ENCODE measurements at places on chromosomes 7 and 10. TPM values are rescaled to one million over a fixed set of nuclear protein-coding genes. Genes with fewer than 3 reads are reported as not detected.

TMEM139 gene
- total RNA-seq: 0.42 TPM

CRYGN gene
- not detected for total RNA-seq

CYCS gene
- total RNA-seq: 290 TPM

- DNase-seq: no peak
Observed at GRCh38 chr7:83617858-83618257, 31.1 kb downstream of the SEMA3E start.

DNA sequence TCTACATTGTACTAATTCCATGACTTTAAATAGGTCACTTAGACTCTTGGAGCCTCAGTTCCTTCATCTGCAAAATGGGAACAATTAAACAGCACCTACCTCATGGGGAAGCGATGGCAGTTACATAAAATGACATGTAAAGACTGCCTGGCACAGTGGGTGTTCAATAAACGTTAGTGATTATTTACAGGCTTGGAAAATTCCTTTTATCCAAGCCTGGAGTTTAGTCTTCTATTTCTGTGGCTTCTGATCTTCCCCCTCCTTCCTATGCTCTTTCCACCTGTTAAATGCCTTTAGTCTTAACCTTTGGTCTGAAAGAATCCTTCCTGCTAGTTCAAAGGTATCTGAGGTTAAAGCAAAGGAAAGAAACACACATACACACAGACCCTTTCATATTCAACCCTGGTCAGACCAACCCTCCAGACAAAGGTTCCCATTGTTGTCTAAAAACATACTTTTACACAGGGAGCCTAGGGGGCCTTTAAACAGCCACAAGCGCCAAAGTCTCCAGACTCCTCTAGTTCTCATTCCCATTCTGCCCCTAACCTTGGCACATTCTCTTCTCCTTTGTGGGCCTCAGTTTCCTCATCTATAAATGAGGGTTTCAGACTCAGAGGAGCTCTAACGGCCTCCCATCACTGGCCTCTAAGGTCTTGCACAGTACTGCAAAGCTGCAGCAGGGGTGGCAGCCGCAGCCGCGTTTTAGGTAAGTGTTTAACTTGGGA, 21.4 kb downstream of the SORBS1 start:
- no peak for DNase-seq

DNA sequence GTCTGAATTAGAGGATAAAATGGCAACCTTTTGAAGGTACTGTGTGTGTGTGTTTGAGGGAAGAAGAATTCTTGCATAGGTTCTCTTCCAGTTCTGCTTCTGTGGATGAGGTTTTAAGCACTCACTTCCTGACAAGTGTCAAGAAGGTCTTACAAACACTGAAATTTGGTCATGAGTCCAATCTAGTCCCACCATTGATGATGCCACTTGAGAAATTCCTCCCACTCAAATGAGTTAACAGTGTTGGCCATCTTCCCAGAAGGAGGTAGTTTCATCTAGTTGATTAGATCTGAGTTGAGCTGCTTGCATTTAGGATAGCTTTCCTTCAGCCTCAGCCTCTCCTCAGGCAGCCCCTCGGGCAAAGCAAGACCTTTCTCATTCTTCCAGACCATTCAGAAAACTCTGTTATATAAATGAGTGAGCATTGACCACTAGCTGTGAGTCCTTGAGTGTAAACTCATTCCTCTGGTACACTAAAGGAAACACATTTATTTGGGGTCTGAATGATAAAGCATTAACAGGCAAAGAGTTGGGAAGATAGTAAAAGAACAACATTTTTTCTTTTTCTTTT, 189.5 kb downstream of the TRIL start:
- no peak for DNase-seq

GRCh38 chr10:95266674-95267095, 24.1 kb downstream of the PDLIM1 start:
- no peak for DNase-seq

DNA sequence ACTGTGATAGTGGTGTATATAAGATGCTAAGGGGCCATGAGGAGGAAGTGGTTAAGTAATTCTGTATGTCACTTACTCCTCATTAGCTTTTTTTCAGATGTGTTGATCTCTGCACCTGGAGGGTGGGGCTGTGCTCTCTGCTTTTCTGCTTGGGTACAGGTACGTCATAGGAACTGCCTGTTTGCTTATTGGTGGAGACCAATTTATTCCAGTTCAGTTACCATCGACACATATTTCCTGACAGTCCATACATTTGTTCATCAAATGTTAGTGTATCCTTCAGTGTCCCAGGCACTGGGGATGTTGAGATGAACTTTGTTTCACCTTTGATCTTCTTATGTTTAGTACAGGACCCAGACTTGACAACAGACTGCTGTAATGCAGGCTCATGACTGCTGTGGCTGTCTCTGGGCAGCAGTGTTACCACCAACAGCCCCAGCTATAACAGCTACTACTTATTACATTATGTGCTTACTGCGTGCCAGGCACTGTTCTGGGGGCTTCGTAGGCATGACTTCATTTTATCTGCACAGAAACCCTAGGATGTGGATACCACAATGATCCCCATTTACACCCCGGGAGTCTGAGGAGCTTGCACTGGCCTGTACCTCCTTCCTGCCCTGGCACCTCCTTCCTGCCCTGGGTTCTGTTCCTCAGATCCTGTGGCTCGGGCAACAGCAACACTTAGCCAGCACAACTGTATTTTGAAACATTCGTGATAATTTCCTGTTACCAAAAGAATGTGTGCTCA, 87.4 kb downstream of the BUB3 start:
- DNase-seq: peak; percentile 73

DNA sequence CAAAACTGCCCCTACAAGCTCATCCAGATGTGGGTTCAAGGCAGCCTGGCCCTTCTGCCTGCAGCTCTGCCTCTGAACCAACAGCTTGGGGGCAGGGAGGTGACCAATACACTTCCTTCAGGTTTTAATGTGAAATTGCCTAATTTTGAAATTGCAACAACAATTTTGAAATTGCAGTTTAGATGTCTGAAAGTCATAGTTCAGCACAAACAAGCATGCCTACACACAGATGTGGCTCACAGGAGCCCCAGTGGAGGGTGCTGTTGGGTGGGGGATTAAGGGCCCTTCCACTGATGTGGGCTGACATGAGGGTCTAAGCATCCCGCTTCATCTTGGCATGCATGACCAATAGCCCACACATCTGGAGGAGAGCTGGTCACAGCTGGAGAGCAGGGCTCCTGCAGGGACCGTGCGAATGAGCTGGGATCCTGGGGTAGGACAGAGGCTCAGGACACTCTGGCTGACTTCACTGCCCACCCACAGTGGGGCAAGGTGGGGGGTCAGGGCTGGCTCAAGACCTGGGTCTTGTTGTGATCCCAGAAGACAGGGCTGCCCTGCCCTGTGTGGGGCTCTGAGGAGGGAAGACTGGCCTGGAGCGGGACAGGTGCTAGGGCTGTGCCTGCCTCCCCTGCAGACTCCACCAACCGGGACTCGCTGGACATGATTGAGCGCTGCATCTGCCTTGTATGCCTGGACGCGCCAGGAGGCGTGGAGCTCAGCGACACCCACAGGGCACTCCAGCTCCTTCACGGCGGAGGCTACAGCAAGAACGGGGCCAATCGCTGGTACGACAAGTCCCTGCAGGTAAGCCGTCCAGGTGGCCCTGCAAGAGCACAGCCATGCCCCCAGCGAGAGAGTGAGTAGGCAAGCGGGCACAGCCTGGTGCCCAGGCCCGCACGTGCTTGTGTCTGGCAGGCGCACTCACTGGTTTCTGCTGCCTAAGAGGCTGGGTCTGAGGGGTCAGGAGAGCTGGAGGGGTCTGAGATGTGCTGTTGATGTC, 32.3 kb downstream of the CHAT start:
- DNase-seq: no peak

- no peak for DNase-seq
Observed at GRCh38 chr10:124381011-124381611, 37.6 kb downstream of the OAT start.

GRCh38 chr7:115680921-115681320, 349.6 kb downstream of the TFEC start:
- DNase-seq: no peak

DNA sequence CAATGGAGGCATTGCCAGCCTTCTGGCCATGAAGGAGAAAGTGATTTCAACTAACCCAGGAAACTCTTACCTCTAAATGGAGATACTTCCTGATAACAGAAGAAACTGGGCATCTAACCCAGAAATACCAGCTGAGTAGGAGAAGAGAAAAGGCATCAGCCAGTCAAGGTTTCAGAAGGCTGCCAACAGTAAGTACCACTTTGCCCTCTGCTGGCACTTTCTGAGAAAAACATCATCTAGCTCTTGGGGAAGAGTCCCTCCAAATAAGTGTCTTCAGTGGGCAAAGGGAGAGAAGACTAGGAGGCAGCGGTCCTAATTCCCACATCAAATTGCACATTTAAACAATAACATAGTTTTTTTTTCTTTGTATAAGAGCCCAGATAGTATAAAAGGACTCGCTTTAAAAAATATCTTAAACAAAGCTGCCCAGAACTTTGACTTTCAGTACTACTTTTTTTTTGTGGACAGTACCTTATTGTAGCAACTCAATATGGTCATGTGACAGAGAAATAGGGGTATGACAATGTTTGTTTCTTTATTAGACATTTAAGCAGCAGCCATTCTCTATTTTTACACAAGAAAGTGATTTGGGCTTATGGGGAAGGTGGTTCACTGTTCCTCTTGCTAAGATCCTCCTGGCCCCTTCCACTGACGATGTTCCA, 157.3 kb downstream of the CTTNBP2 start:
- DNase-seq: peak; percentile 63

- DNase-seq: no peak
Observed at GRCh38 chr10:84371944-84372343, 43.6 kb downstream of the CCSER2 start.

- DNase-seq: no peak
Observed at GRCh38 chr7:39240864-39241263, 263.2 kb downstream of the POU6F2 start.

DNA sequence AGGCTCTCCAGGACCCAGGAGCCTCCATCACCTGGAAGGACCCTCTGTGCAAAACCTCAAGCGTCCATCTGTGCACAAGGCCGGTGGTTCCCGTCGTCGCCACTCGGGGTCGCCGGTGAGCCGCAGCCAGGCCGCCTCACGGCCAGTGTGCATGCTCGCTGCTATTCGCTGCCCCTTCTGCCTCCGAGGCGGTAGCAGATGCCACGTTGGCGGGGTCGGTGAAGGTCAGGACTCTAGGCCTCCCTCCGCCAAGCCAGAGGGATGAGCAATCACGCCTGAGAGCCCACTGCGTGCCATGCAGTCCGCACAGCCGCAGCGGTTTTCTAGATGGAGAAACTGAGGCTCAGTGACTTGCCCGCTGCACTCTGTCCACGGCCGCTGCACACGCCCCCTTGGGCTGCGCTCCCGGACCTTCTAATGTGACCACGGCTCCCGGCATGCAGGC, 5.7 kb downstream of the UPK3B start:
- DNase-seq: no peak
